ENCODE measurements at places on chromosomes 12 and 14.

DNA sequence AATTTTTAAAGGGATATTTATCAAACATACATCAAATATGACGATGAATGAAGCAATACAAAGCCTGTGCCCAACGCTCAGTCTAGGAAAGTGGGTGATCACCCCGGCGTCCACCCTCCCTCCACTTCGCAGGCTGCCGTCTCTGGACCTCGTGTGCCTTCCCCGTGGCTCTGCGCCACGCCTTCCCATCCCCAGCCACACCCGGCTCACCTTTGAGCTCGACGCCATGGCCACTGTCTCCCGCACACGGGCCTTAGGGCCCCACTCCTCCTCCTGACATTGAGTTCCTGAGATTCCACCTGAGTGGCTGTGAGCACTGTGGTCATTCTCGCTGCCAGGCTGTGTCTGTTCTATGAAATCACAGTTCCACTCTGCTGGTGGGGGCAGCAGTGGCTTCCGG is 56.7 kb downstream of the GALNT9 start:
- DNase-seq = no peak

GRCh38 chr12:42735861-42736361 is 146.4 kb upstream of the PRICKLE1 start:
- no peak for DNase-seq

DNA sequence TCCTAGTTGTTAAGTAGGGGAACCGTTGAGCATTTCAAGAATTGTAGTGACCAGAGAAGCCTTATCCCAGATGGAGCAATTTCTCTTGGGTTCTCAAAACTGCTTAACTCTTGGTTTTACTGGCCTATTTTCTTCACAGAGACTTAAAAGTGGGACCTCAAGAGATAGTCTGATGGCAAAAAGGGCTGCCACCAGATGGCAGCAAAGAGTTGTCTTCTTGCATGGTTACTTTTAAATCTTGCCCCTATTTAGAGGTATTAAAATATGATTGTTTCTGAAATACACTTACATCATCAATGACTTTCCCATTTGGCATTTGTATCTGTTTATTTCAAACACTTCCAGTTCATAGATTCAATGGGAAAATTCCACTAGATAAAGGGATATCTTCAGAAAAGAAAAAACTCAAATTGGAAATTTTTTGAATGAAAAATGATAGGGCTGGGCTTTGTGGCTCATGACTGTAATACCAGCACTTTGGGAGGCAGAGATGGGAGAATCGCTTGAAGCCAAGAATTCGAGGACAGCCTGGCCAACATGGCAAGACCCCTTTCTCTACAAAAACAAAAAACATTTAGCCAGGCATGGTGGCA is 69.9 kb upstream of the CNTN1 start:
- peak; percentile 28 for DNase-seq

- no peak for DNase-seq
These were observed 4.6 kb upstream of the KLRC1 start for GRCh38 chr12:10457760-10458159.

GRCh38 chr12:112408621-112409020 is 784 bp downstream of the RPL6 start:
- no peak for DNase-seq

- no peak for DNase-seq
These were observed 91.3 kb downstream of the KCNA5 start for GRCh38 chr12:5134861-5135525.

DNA sequence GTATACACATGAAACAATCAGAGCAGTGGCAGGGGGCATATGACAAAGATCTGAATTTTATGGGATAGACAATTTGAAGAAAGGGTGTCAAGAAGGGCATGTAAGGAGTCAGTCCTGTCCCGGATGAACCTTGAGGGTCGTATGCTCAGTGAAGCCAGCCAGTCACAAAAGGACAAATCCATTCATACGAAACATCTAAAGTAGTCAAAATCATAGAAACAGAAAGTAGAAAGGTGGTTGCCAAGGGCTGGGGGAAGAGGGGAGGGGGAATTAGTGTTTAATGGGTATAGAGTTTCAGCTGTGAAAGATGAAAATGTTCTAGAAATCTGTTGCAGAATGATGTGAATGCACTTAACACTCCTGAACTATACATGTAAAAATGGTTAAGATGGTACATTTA is 157.5 kb downstream of the TGFB3 start:
- DNase-seq = no peak

DNA sequence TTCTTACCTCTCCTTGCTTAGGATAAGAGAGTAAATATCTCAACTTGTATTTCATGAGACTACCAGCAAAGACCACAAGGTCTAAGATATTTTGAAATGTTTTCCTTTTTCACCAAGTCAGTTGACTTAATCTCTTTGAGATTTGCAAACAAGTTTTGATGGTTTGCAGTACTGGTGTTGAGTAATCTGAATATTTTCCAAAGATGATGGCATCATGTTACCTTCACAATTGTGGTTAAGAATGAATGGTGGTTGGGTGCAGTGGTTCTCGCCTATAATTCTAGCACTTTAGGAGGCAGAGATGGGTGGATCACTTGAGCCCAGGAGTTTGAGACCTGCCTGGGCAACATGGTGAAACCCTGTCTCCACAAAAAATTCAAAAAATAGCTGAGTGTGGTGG is 225.7 kb downstream of the TMTC2 start:
- DNase-seq = no peak

- DNase-seq = no peak
These were observed 209.6 kb downstream of the FSCB start for GRCh38 chr14:44297437-44297836.

- DNase-seq = peak; percentile 28
These were observed 973.3 kb upstream of the TMEM132C start for GRCh38 chr12:127293507-127294310.

DNA sequence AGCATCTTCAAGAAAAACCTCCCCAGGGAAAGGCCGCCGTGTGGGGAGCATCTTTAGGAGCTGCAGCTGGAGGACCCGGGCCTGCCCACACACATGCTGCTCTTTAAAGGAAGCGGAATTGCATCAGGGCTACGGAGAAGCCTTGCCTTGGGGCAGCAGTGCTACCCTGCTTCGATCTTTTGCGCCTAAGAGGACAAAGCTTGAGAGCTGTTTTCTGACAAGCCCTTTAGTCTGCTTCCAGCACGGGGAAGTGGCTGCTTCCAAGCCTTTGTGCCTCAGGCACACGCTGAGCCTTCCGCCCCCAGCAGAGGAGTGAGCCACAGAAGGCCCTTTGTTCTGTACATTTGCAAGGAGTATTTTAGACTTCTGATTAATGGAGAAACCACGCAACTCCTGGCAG is 31.5 kb downstream of the COA8 start:
- DNase-seq = no peak

- DNase-seq = no peak
These were observed 1178.9 kb downstream of the BCL11B start for GRCh38 chr14:98093111-98093510.

DNA sequence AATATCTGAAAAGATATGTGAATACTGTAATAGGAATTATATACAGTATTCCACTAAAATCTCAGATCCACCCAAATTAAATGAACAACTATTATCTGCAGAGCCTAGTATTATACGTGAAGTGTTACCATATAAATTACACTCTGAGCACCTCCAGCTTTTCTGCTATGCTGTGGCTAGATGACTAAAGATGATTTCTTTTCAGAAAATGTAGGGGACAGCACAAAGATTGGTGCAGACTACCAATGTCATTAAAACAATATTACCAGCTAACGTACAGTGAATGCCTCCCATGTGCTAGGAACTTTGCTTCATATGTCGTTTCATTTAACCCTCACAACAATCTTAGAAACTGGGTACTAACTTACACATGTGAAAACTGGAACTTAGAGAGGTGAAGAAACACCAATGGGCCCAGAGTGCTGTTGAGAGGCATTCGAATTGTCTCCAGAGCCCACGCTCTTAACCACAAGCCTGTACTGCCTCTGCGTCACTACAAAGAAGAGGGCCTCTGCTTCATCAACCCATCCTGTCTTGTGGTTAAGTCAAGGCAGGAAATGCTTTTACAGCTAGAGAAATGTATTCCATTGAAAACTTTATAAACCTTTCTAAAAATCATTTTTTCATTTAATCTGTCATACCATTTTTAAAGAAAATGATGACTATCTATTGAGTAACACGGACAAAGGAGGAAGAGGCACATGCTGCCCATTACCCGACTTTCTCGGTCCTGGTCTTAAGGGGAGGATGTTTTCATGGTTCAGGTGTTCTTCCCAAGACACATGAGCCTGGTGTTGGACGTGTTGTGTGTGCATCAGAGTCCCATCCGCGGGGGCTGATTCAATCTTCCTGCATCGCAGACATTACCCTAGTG is 1.3 kb downstream of the GPR65 start:
- DNase-seq = no peak

- no peak for DNase-seq
These were observed 20.2 kb downstream of the CCDC38 start for GRCh38 chr12:95922231-95922630.

- DNase-seq = no peak
These were observed 249.2 kb downstream of the C12orf50 start for GRCh38 chr12:87779858-87780498.

DNA sequence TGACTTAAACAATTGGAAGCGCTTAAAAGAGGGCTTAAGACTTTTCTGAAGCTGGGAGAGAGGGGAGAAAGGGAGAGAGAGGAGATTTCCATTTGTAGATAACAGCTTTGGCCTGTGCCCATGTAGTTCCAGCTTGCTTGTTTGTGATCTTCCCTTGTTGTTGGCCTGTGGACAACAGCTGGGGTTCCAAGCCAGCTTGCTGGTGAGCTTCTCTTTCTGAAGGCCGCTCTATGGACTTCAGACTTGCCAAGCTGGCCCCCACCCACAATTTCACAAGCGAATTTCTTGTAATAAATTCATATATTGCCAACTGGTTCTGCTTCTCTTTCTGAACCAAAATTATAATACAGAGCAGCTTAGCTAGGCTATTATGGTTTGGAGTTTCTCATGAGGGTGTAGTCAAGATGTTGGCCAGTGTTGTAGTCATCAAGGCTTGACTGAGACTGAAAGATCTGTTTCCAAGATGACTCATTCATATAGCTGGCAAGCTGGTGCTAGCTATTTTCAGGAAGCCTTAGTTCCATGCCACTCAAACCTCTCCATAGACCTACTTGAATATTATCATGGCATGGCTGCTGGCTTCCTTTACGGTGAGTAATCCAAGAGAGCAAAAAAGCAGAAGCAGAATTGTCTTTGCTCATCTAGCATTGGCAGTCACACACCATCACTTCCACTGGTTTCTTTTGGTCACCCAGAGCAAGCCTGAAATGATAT is 89.4 kb downstream of the ATP23 start:
- DNase-seq = no peak

DNA sequence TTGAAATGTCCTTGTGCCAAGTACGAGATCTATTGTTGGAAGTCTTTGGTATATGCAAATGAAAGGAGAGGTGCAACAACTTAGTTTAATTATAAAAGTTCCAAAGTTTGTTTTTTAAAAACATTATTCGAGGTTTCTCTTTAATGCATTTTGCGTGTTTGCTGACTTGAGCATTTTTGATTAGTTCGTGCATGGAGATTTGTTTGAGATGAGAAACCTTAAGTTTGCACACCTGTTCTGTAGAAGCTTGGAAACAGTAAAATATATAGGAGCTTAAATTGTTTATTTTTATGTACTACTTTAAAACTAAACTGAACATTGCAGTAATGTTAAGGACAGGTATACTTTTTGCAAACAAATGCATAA is 2.3 kb downstream of the HSPA2 start:
- DNase-seq = no peak

- no peak for DNase-seq
These were observed 14.8 kb downstream of the IRAK3 start for GRCh38 chr12:66203820-66204219.

DNA sequence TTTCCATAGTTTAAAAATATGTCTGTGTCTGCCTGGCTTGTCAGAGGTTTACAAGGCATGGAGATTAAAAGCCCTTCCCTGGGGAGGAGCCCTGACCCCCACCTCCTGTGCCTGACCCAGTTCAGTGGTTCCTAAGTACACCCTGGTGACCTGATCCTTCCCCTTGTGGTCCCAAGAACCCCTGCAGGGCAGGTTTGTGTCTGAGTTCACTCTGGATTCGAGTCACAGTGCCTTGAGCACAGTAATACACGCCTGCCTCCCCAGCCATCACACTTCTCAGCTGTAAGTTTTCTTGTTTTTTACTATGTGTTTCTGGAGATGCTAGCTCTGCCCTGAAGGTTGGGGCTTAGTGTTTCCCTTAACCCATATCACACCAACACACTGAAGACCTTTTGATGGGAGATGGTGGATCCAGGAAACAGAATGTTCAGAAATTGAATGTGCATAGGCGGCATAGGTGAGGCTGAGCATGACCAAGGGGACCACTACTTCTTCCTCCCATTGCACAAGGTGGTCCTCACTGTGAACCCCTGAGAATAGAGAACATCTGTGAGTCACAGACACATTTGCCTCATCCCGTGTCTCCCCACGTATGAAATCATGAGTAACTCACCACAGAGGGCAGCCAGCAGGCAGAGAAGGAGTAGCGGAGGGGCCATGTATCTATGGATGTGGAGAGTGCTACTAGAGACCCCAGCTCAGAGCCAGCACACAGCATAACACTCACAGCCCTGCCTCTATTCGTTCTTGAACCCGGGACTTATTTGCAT is 962.9 kb downstream of the TMEM121 start:
- DNase-seq = no peak

- no peak for DNase-seq
These were observed 188.6 kb upstream of the SOX5 start for GRCh38 chr12:24138041-24138440.

GRCh38 chr14:81007131-81007530 is 51.7 kb downstream of the TSHR start:
- DNase-seq = no peak

DNA sequence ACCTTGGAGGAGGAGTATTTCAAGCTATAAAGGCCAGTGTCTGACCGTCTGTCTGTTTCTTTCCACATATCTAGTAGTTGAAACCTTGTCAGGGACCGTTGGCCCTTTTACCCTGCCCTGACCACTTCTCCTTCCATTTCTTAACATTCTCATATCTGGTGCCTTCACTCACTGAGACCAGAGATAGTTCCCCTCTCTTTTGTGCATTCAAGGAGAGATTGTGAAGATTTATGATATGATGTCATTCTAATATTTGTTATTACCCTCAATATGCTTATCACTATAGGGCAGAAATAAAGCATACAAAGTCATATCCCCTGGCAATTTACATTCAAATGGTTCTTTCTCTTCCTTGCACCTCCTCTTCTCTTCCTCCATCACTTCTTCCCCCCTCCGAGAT is 83.3 kb downstream of the PLXNC1 start:
- DNase-seq = no peak

- DNase-seq = peak; percentile 32
These were observed at the start of gene DDHD1 for GRCh38 chr14:53152887-53153701. DDHD1 (minus strand) TSS chr14:53153323; CDS start chr14:53153098, 225 bp downstream.

DNA sequence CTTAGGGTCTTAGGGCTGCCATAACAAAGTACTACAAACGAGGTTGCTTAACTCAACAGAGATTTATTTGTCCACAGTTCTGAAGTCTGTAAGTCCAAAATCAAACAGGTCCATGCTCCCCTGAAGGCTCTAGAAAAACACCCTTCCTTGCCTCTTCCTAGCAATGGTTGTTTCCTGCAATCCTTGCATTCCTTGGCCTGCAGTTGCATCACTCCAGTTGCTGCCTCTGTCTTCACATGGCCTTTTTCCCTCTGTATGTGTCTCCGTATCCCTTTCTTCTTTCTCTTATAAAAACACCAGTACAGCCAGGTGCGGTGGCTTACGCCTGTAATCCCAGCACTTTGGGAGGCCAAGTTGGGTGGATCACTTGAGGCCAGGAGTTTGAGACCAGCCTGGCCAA is 17.4 kb downstream of the KCNMB4 start:
- no peak for DNase-seq
